ENCODE measurements at places on chromosomes 1 and 21.

DNA sequence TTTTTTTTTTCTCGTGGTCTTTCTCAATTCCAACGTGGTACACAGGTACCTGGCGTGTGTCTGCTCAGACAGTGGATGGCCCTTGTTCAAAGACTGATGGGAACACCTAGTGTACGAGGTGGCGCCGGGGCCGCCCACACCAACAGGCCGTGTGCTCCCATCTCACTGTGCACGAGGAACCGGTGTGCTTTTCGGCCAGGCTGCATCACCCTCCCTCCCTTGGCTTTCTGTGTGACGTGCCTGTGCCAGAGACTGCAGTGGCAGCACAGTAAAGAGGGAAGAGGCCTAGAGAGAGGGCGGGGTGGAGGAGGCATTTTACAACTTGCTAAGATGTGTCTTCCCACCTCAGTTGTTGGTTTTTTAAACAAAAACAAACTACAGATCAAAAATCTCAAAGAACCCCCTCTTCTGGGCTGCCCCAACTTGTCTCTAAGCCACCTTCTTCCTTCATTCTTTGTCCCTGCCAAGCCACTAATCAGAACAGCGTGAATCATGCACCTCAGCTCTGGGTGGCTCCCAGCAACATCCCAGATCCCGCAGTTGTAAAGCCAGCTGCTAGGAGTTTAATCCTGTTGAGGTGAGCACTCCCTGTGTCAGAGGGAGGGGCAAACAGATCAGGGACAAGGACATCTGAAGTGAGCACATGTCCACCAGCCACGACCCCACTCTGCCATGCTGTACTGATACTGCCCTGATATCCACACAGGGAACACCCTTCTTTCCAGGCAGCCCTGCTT lies 20.7 kb downstream of the IRF2BP2 start:
- no peak for DNase-seq

DNA sequence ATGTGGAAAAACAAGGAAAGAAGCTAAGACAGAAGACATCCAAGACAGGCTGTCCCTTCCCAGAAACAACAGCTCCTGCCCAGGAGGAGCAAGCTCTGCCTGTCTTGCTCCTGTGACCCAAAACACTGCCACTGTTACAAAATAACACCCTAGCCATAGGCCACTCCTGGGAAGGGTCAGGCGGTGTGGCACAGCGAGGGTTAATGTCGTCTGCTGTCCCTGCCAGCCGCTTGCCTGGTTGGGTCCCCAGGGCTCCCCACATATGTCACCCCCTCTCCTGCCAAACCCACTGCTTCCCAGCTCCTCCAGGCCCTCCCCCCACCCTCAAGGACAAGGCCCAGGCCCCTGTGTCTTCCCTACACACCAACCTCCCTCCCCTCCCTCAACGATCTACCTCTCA lies 3.9 kb upstream of the NHLH1 start:
- no peak for DNase-seq

DNA sequence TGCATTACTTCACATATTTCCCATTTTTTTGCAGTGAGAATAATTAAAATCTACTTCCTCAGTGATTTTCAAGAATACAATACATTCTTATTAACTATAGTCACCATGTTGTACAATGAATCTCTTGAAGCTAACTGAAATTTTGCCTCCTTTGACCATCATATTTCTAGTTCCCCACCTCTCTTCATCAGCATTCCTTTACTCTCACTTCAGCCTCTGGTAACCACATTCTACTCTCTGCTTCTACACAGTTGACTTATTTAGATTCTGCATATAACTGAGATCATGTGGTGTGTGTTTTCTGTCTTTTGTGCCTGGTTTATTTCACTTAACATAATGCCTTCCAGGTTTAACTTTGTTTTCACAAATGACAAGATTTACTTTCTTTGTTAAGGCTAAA lies 304.4 kb upstream of the LYPLAL1 start:
- DNase-seq: no peak

GRCh38 chr1:12078575-12078937 lies 15.5 kb downstream of the TNFRSF8 start:
- no peak for DNase-seq

DNA sequence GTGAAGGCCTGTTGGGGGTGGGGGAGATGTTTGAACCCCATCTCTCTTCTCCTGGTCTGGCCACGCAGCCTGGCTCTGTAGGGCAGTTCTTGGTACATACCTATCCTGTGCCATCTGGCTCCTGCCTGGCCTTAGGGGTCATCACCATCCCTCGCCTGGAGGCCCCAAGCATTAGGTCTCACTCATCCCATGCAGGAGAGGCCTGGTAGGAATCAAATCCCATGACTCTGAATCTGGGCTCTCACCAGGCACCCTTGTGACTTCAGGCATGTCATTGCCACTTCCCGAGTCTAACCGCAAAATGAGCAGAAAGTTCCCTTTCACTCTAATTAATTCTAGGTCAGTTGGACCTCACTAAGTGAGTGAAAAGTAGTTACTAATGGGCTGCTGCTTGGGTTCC lies 37.2 kb downstream of the ETNK2 start:
- peak; percentile 60 for DNase-seq

GRCh38 chr1:153366261-153366660 lies 8.6 kb downstream of the S100A9 start:
- DNase-seq: no peak

- DNase-seq: no peak
Observed at GRCh38 chr1:114130213-114130612, 23.5 kb downstream of the SYT6 start.

DNA sequence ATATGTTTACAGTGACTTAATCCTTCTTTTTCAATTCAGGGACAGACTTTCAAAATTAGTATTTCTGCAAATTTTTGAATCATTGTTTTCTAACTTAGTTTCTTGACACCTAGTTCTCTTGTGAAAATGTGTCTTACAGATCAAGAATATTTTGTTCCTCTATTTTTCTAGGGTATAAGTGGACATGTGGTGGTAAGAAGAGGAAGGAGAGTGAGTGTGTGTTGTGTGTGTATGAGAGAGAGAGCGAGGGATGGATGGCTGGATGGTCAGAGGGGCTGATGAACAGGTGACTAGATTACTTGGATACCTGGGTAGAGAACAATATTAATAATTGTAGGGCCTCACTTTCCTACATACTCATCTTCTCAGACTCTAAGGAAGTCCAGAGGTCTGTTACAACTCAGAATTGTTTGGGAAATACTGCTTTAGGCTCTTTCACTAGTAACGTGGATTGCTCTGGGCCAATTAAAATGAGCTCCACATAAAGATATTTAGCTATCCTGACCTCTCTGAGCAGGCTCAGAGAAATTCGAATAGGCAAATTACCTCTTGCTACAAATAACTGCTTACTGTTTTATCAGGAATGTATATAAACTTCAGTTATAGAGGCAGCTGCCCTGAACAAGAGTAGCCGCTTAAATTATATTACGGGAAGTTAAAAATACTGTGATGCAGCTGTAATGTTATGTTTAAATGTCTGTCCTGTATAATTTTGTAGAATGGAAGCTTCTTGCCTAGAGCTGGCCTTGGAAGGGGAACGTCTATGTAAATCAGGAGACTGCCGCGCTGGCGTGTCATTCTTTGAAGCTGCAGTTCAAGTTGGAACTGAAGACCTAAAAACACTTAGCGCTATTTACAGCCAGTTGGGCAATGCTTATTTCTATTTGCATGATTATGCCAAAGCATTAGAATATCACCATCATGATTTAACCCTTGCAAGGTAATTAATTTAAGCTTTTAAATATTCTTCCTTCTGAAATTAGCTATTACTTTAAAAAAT lies 19.7 kb downstream of the GPSM2 start:
- peak; percentile 19 for DNase-seq

DNA sequence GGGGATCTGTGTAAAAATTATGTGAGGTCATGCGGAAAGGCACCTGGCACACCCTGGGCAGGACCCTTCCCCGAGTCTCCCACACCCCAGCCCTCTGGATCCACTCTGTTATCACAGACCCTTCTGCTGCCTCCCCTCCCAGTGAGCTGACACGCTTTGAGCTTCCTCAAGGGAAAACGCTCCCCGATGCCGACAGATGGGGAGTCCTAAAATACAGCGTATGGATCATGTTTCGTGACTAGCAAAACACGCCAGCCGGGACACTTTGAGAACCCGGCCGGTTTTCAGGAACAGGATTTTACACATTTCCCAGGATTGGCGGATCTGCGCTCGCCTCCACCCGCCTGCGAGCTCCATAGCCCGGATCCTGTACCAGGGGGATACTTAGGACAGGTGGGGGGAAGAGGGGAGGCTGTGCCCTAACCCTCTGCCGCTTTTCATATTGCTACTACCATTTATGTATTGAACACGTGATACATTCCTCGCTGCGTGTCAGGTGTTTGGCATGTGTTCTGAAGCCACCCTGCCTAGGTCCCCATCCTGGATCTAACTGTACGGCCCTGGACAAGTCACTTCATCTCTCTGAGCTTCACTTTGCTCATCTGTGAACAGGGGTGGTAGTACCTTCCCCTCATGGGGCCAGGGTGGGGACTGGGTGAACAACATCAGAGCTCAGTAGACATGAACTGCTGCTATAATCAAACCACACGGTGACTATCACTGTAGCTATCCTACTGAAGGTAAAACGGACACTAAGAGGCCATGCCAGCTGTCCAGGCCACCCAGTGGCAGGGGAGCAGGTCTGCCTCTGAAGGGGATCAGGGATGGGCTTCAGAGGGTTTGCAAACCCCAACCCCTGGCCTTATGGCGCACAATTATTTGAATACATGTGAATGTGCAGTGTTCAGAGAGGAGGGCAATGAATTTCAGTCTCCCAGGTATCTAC lies 63.2 kb downstream of the SSBP3 start:
- no peak for DNase-seq
